HepG2 (cell line): ENCODE measurements at places on chromosomes 5 and 9. TPM values are rescaled to one million over a fixed set of nuclear protein-coding genes. Genes with fewer than 3 reads are reported as not detected.

PCDHGC5 gene
- polyA plus RNA-seq, result 0.03 TPM in 1 of 2 replicates, not detected in the other

TMC1 gene
- polyA plus RNA-seq, result 0.03 TPM in 1 of 2 replicates, not detected in the other

DNA sequence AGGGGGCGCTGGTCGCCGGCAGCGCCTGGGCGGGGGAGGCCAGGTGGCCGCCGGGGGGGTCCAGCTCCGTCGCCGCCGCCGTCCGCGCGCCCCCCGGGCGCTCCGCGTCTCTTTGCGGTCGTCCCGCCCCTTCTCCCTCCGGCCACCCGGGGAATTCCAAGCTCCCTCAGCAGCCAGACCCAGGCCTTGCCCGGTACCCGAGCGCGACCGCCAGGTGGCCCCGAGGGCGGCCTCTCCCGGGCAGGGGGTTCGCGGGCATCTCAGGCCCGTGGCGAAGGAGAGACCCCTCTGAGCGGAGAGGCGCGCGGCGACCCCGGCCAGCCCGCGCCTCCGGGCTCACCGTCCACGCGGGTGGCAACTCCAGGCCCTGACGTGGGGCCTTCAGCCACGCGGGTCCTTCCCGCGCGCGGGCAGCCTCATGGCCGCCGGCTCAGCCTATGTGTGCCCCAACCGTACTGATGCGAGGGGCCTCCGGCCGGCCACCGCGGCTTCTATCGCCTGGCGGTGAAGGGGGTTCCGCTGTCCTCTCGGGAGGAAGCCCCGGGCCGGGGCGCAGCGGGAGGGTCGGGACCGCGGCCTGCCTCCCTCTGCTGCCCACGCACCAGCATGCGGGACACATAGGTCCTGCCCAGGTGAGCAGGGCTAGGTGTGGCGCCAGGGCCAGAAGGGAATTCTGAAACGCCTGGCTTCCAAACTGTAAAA lies 529 bp upstream of the NRARP start:
- H3K27ac ChIP-seq, result no peak overlapping the region
- H3K36me3 ChIP-seq, result no peaks in the 10 kb centered on the region
- peaks cover 71% of the 10 kb centered on the region for H3K4me1 ChIP-seq
- no peak for DNase-seq
- peaks cover 77% of the 10 kb centered on the region for H3K27me3 ChIP-seq
- H3K4me3 ChIP-seq, result no peak overlapping the region

DNA sequence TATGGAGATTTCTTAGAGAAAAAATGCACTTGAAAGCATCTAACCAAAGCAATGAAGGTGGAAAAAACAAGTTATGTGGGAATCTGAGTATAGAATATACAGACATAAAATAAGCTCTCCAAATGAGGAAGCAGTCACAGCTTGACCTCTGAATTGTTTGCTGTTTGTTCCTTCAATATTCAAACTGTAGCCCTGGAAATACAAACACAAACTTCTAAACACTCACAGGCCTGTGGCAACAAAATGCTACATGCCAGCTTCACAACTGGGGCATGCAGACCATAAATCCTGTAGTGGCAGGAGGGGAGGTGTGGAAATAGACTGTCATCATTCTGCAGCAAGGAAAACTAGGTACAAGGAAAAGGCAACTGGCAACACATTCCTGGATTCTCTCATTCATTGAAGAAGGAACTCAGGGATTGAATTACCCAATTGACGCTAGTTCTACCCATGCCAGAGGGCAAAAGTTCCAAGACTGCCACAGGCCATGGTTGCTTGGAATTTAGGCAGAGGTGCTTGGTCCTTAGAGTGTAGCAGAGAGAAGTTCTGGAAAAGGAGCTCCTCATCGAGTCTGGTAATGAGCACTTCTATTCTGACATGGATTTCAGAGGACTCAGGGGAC lies 349.6 kb downstream of the PDE4D start:
- H3K4me1 ChIP-seq, result peaks cover 5% of the 10 kb centered on the region; the same call in 1 of the 2 replicates
- no peak overlapping the region for H3K27ac ChIP-seq
- no peaks in the 10 kb centered on the region for H3K36me3 ChIP-seq
- no peak overlapping the region for H3K4me3 ChIP-seq

DNA sequence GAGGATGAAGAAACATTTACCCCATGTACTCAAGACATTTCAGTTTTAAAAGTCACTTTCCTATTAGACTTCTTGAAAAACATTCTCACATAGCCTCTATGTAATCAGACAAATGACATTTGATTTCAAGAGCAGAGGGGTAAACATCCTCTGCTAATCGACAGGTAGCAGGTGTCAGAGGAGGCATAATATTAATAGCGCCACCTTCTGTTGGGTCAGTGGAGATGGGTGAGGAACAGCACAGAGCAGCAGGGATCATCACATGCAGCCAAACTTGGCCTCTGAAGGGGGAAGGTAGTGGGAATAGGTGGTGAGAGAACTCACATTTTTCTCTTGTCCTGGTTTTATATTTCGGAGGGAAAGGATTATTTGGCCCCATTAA lies 3.3 kb upstream of the LSM11 start:
- H3K27me3 ChIP-seq, result no peaks in the 10 kb centered on the region; the same call in 2 of the 3 replicates
- no peaks in the 10 kb centered on the region; the same call in none of the 2 replicates for H3K36me3 ChIP-seq
- peak; percentile 30 for DNase-seq
- H3K4me3 ChIP-seq, result no peak overlapping the region
- no peak overlapping the region for H3K27ac ChIP-seq

GRCh38 chr5:171706736-171707441 lies 78.7 kb upstream of the SMIM23 start:
- no peak for DNase-seq
- no peak overlapping the region for H3K27ac ChIP-seq
- H3K4me3 ChIP-seq, result no peak overlapping the region
- no peaks in the 10 kb centered on the region for H3K4me1 ChIP-seq
- no peaks in the 10 kb centered on the region for H3K27me3 ChIP-seq
- no peaks in the 10 kb centered on the region for H3K36me3 ChIP-seq

GRCh38 chr5:59593439-59594007 lies 300.0 kb downstream of the PDE4D start:
- no peak overlapping the region for H3K27ac ChIP-seq
- H3K4me1 ChIP-seq, result no peaks in the 10 kb centered on the region
- DNase-seq, result no peak
- no peak overlapping the region for H3K4me3 ChIP-seq
